ENCODE measurements at places on chromosomes 13 and 19. TPM values are rescaled to one million over a fixed set of nuclear protein-coding genes. Genes with fewer than 3 reads are reported as not detected.

GRCh38 chr13:111209613-111210012 lies 94.5 kb downstream of the ARHGEF7 start:
- no peak for DNase-seq

DNA sequence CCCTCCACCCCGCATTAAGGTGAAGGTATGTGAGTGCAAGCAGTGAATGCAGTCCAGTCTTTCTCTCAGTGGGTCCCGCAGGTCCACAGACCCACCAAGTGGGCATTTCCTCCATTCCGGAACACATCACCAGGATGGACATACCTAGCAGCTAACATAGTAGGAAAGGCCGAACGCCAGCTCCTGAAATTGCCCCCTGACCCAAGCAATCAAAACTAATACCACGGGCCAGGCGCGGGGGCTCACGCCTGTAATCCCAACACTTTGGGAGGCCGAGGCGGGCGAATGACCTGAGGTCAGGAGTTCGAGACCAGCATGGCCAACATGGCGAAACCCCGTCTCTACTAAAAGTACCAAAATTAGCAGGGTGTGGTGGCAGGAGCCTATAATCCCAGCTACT lies 71.7 kb upstream of the VSTM2B start:
- DNase-seq: peak; percentile 10

Gene C13orf42
- 11.7 TPM for total RNA-seq

Gene DACH1
- total RNA-seq: 0.57 TPM

Gene SLC25A23
- 54.0 TPM for total RNA-seq

Gene WASF3
- 40.1 TPM for total RNA-seq

Measured in H1 (cell line).